Left ventricle myocardium inferior (tissue), 1 donor: ENCODE measurements at places on chromosomes 1 and 21. TPM values are rescaled to one million over a fixed set of nuclear protein-coding genes. Genes with fewer than 3 reads are reported as not detected.

- DNase-seq = no peak
Measured at GRCh38 chr1:93615582-93616150, 66.0 kb downstream of the BCAR3 start.

RORC gene
- 10.3 TPM for total RNA-seq

ATP1A4 gene
- 0.11 TPM for total RNA-seq

- no peak for DNase-seq
Measured at GRCh38 chr1:229017091-229017490, 253.8 kb upstream of the RAB4A start.
